ENCODE measurements at places on chromosomes 2 and 18. TPM values are rescaled to one million over a fixed set of nuclear protein-coding genes. Genes with fewer than 3 reads are reported as not detected.

DNA sequence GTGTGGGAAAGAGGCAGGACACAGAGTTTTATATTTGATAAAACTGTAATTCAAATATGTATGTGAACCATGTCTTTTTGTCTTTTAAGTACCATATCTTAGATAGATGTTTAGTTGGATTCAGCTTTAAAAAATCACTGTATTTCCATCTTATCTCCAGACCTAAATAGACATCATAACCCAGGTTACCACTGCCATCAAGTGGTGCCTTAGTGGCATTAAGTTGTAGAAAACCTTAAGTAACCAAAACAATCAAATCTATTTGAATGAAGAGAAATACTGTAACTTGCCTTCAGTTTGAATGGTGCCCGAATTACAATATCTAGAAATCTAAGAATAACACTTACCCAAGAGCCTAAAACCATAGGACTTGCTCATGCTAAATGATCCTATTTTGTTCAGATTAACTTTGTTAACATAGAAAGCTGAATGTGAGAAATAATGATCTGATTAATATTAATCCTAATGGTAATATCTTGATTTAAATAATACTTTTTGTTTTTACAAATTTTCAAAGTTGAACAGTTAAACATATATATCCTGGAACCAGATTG, 92.5 kb upstream of the MAP2 start:
- DNase-seq, result no peak
- no peaks in the 10 kb centered on the region for H3K36me3 ChIP-seq
- H3K4me1 ChIP-seq, result no peaks in the 10 kb centered on the region
- no peak overlapping the region for H3K27ac ChIP-seq
- no peaks in the 10 kb centered on the region for H3K27me3 ChIP-seq
- H3K4me3 ChIP-seq, result no peak overlapping the region

The CPS1 gene
- total RNA-seq, result 0.77 TPM

DNA sequence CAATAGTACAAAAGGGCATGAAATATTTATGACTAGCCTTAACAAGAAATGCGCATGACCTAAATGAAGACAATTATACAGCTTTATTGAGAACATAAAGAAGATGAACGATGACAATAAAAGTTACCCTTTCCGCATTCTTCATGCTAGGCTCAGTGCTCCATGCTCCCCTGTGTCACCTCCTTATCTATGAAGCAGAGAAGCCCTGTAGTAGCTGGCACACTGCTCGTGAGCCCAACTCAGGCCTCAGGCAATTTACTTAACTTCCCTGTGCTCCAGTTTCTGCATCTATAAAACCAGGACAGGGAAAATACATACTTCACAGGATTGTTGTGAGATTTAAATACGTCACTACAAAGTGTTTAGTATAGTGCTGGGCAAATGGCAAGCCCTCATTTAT, 34.5 kb upstream of the NABP1 start:
- H3K36me3 ChIP-seq, result no peaks in the 10 kb centered on the region
- no peak for DNase-seq
- H3K4me3 ChIP-seq, result no peak overlapping the region
- no peaks in the 10 kb centered on the region for H3K27me3 ChIP-seq
- no peak overlapping the region for H3K27ac ChIP-seq

The KCTD18 gene
- 12.3 TPM for total RNA-seq

DNA sequence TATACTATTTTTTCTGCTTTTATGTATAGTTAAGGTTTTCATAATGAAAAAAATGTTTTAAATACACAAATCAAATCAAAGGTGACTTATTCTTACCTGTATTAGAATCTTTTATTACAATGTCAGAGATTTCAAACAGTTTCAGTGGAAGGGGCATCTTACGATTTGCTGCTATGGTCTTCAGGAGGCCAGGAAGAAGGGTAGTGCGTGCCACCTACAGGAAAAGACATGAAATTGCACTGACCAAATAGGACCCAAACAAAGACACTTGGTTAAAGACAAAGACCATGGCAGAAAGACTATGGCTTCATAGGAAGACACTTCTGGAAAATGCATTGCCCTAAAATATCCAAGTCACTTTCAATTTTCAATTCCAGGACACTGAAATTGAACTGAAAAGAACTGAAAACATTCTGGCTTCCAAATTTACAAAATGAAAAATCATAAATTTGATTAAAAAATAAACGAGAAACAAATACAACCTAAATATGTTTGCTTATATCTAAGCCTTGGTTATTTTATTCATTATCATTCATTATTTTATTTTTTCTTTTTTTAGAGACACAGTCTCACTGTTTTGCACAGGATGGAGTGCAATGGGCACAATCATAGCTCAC, 42.1 kb downstream of the FARSB start:
- no peak overlapping the region for H3K27ac ChIP-seq
- no peak for DNase-seq
- H3K27me3 ChIP-seq, result no peaks in the 10 kb centered on the region
- H3K4me3 ChIP-seq, result no peak overlapping the region

GRCh38 chr18:48539406-48540250, 797 bp downstream of the CTIF start:
- no peaks in the 10 kb centered on the region for H3K4me1 ChIP-seq
- no peak for DNase-seq
- H3K36me3 ChIP-seq, result no peaks in the 10 kb centered on the region
- H3K27me3 ChIP-seq, result no peaks in the 10 kb centered on the region

The TMEM87B gene
- 12.8 TPM for total RNA-seq

GRCh38 chr2:14137643-14138042, 494.9 kb upstream of the LRATD1 start:
- no peaks in the 10 kb centered on the region for H3K36me3 ChIP-seq
- no peaks in the 10 kb centered on the region for H3K4me1 ChIP-seq
- no peak overlapping the region for H3K4me3 ChIP-seq
- no peak overlapping the region for H3K27ac ChIP-seq

The KRTCAP3 gene
- 2.2 TPM for total RNA-seq

DNA sequence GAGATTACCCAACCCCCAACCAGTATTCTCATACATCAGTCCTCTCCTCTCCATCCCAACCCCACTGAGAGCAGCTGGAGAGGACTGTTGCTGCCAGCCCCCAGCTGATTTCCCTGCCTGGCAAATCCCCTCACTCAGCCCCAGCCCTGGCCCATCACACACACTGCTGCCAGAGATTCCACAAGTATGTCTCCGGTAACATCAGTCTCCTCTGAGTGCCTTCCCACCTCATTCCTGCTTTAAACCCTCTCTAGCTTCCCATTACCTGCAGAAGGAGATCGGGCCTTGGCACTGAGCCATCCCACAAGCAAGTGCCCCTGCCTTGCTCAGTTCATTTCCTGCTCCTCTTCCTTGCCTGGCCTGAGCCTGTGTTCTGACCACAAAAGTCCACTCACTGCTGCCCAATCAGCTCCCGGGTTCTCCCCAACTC, 50.6 kb upstream of the ZFP36L2 start:
- no peak overlapping the region for H3K27ac ChIP-seq
- no peak for DNase-seq
- H3K4me1 ChIP-seq, result peaks cover 10% of the 10 kb centered on the region
- H3K36me3 ChIP-seq, result no peaks in the 10 kb centered on the region

GRCh38 chr2:112640800-112641675, 4.7 kb upstream of the SLC20A1 start:
- peaks cover 2% of the 10 kb centered on the region for H3K27me3 ChIP-seq
- no peak for DNase-seq
- no peak overlapping the region for H3K4me3 ChIP-seq
- H3K4me1 ChIP-seq, result peaks cover 16% of the 10 kb centered on the region
- H3K36me3 ChIP-seq, result no peaks in the 10 kb centered on the region

The SLC11A1 gene
- total RNA-seq, result 0.56 TPM

GRCh38 chr2:155026651-155027174, 328.2 kb downstream of the KCNJ3 start:
- H3K4me1 ChIP-seq, result no peaks in the 10 kb centered on the region
- H3K36me3 ChIP-seq, result no peaks in the 10 kb centered on the region

- H3K27ac ChIP-seq, result no peak overlapping the region
- no peaks in the 10 kb centered on the region for H3K36me3 ChIP-seq
- no peak overlapping the region for H3K4me3 ChIP-seq
- H3K4me1 ChIP-seq, result no peaks in the 10 kb centered on the region
- DNase-seq, result no peak
Observed at GRCh38 chr2:28982381-28982950, 1.4 kb downstream of the TOGARAM2 start.

The ANKRD62 gene
- not detected for total RNA-seq

The MRPL44 gene
- total RNA-seq, result 28.9 TPM

The UGT1A5 gene
- not detected for total RNA-seq

The COX5B gene
- total RNA-seq, result 248 TPM

GRCh38 chr18:46294318-46294717, 190.1 kb downstream of the HAUS1 start:
- DNase-seq, result no peak
- H3K4me1 ChIP-seq, result no peaks in the 10 kb centered on the region
- H3K27ac ChIP-seq, result no peak overlapping the region
- no peaks in the 10 kb centered on the region for H3K36me3 ChIP-seq
- H3K27me3 ChIP-seq, result no peaks in the 10 kb centered on the region

- H3K27me3 ChIP-seq, result no peaks in the 10 kb centered on the region
- H3K4me1 ChIP-seq, result no peaks in the 10 kb centered on the region
- DNase-seq, result no peak
- H3K36me3 ChIP-seq, result no peaks in the 10 kb centered on the region
- no peak overlapping the region for H3K27ac ChIP-seq
- H3K4me3 ChIP-seq, result no peak overlapping the region
Observed at GRCh38 chr18:45317948-45318640, 297.2 kb upstream of the SLC14A2 start.

The OTOS gene
- total RNA-seq, result not detected

DNA sequence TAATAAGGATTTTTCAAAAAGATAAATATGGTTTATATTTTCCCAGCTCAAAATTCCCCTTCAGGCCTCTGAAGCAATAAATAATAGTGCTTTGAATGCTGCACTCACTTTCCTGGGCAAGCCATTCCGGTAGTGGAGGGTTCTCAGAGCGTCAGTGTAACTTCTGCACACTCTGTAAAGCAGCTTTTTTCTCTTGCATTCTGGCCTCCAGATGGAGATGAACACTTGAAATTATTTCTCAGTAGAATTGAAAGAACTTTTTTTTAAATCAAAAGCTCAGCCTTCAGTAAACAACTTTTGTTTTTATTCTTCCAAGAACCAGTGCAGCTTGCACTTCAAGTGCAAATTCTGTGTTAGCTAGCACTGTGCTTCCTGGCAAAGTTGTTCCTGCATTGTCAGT, 281.1 kb upstream of the RAB12 start:
- H3K4me1 ChIP-seq, result no peaks in the 10 kb centered on the region
- DNase-seq, result no peak
- H3K27me3 ChIP-seq, result no peaks in the 10 kb centered on the region
- H3K36me3 ChIP-seq, result no peaks in the 10 kb centered on the region
- no peak overlapping the region for H3K4me3 ChIP-seq
- H3K27ac ChIP-seq, result no peak overlapping the region

The BIN1 gene
- 21.0 TPM for total RNA-seq

GRCh38 chr2:178279636-178280035, 85.3 kb downstream of the OSBPL6 start:
- no peak for DNase-seq
- no peaks in the 10 kb centered on the region for H3K27me3 ChIP-seq
- H3K4me3 ChIP-seq, result no peak overlapping the region
- H3K4me1 ChIP-seq, result no peaks in the 10 kb centered on the region
